ENCODE measurements at places on chromosomes 2 and 18.
A peak's percentile ranks its signal among the peaks of the same experiment; 100 is the strongest.

- DNase-seq, result no peak
Measured at GRCh38 chr2:190618030-190618429, 30.9 kb upstream of the NAB1 start.

DNA sequence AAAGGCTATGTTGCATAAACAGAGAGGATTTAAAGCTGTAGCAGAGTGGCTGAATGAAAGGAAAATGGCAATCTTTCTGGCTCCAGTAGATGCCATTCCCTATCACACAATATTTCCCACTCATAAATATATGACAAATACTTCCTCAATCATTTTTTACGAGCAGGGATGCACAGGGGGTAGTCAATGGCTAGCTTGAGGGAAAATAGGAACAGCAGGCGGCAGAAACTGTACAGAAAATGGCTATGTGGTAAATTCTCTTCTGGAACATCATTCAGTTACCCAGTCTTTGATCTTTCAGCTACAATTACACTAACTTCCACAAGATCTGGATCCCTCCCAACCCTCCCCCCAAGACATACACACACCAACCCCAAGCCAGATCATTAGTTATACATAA is 127.2 kb downstream of the OLA1 start:
- no peak for DNase-seq

DNA sequence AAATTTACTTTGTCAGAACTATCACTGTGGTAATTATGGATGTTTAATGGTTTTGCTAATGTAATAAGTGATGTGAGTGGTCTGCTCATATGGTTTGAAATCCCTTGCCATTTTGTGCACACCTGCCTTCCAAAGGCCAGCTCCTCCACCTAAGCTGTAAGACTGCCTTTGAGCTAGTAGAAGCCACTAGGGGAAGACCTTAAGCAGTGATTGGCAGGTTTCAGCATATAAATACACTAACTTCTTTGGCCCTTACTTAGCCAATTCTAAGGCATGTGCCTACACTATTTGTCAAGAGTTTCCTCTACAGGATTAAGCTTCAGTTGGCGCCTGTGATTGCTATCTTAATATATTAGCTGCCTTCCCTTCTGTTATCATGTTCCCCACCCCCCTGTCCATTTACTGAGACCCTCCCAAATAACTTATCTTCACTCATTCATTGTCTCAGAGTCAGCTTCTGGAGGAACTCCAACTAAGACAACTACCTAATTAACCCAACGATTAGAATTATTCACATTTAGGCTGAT is 141.1 kb downstream of the MBD5 start:
- DNase-seq, result no peak

DNA sequence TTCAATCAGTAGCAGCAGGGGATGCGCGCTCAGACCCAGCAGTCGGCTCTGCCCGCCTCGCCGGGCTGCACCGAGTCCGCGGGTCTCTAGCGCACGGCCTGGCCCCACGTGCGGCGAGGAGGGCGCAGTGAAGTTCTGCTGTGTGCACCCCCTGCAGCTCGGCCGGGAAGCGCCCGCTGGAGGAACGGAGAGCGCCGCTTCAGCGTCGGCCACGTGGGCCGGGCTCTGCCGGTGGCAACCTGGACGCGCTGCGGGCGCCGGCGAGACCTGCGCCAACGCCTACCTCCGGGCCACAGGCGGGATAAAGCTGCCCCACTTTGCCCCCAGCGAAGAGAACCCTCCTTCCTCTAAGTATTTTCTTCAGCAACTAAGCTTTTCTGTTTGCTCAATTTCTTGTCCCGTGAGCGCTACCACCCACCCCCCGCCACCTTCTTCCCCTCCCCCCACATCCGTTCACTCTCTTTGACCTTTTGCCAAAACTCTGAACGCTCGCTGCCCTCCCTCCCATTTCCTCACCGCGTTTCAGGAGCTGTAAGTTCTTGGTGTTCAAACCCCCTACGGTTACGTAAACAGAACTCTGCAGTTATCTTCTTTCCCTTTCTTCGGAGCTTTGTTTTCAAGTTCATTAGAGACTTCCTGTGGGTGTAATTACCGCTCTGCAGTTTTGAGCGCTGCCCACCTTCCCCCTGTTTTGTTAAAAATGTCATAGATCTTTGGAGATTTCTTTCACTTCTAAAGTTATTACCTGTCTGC is 42.6 kb upstream of the EDAR start:
- peak; percentile 88 for DNase-seq

- DNase-seq, result no peak
Measured at GRCh38 chr18:34342960-34343359, 118.2 kb upstream of the NOL4 start.

- DNase-seq, result no peak
Measured at GRCh38 chr2:69369802-69370201, 17.2 kb downstream of the GFPT1 start.

- no peak for DNase-seq
Measured at GRCh38 chr18:78666666-78667335, 312.8 kb upstream of the SALL3 start.

DNA sequence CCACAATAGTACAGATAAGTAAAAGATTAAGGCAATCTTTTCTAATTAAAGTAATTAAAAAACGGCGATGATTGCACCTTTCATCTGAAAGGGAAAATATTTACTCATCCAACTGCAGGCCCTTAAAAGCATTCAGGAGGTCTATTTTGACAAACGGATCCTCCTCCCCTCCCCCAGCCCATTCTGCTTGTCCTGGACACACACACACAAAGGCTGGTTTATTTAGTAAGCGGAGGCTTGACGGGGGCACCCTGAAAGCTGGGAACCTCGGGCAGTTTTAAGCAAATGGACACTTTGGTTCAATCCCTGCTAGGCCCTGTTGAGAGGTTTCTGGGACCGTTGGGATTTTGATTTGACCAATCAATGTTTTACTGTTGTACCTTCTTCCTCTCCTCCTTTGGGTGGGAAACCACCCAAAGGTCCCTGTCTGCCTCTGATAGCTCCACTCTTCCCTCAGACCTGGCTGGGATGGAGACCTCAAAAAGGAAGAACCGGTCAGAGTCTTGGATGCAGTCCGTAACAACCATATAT is 135.8 kb upstream of the HAAO start:
- DNase-seq, result no peak

GRCh38 chr2:62740221-62740620 is 34.7 kb downstream of the EHBP1 start:
- no peak for DNase-seq

- DNase-seq, result peak; percentile 67
Measured at GRCh38 chr2:143261986-143262385, 132.8 kb downstream of the ARHGAP15 start.

DNA sequence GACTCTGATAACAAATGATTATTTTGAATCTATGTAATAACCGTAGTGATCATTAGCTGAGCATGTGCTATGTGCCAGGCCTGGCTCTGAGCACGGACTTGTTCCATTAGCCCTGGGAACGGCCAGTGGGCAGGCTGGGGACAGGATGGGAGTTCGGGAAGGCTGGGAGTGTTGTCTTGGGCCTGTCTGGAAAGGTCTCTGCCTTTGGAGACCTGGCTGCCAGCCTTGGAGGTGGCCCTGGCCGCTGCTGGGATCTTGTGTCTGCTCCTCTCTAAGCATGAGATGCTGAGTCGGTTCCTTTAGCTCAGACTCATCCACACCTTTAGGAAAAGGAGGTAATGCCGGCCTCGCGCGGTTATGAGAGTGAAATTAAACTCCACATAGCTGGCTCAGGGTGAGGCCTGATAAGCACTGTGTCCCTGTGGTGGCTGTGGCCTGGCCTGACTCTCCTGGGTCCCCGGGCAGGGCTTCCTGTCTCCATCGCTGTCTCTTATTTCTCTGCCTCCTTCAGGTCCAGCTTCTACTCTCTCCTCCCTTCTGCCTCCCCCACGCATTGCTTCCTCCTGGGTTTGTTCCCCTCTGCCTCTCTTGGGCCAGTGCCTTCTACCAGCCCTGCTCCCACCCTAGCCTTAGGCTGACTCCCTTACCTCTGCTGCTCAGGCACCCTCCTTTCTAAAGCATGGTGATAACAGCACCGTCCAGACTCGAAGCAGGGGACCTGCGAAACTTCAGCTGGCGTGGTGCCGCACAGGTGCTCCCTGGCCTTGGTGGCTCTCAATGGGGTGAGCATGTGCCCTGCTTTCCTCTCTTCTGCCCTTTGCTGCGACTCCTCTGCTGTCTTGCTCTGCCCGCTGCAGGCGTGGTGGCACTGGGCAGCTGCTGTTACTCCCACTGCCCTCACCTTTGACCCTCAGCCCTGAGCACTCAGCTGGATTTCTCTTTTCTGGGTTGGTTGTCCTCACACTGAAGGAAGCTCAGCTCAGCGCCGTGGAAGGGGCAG is 41.8 kb downstream of the NCK2 start:
- DNase-seq, result peak; percentile 32

GRCh38 chr2:181648478-181649155 is 8.3 kb downstream of the CERKL start:
- no peak for DNase-seq

GRCh38 chr18:77905011-77905410 is 655.4 kb downstream of the GALR1 start:
- DNase-seq, result no peak

DNA sequence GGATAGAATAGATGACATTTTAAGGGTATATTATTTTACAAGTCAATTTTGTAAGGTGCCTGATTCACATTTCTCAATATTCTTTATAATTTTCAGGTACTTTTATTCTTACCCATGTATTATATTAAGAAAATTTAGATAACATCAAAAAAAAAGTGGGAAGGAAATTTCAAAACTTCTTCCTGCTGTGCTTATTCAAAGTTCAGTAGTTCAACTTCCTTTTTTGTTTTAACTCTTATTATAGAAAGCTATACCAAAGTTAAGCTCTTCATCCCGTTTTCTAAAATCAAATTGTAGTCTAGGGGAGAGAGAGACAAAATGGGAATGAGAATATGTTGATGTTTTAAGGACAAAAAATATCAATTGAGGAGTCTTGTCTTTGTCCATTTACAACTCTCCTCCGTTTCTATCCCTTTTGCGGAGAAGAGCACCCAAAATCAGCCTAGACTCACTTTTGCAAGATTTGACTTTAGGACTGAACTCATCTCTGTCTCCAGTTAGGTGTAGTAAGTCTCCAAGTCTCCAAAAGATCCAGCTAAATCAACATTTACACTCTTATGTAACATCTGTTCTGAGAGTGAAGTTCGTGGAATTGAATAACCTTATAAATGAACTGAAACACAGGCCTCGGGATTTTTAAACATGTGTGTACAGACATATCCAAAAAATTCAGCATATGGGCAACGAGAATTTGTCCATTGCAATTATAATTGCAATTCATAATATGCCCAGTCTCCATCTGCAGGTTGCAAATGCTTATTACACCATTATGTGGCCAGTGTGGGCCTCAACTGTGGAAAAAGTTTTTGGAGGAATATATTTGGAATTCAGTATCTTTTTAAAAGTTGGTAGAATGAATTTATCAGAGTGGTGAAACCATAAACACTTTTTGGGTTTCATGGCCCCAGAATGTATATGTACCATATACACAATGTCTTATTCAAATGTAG is 23.9 kb downstream of the FAM124B start:
- DNase-seq, result no peak

DNA sequence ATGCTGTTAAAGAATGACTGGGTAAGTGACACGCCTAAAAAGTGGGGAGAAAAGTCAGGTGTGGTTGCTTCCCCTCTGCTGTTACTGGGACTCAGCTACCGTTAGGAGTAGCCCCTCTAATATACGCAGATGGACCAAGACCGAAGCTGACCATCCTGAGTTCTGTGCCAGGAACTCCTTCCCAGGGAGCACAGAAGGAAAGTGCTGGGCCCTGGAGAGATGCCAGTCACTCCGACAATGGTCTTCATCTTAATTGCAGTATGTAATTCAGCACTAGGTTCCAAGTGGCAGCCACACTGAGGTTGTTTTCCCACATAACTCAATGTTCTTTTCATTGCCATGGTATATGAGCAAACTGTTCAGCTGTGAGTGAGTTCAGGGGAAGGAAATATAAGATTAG is 19.6 kb upstream of the TMEM200C start:
- DNase-seq, result no peak

DNA sequence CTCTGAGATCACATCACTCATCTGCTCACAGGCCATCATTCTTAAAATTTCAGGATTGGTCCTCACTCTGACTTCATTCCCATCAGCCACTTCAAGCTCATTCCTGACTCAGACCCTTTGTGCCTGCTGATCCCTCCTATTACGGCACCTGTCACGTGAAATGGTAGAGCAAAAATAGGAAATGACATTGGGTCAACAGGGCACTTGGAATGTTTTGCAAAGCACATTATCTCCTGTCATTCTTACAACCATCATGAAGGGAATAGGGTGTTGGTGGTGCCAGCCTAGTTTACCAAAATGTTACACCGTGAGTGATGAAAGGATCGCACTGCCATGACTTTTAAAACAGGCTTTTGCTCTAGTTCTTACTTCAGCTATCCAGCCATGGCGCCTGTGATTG is 61.1 kb downstream of the EIF5B start:
- no peak for DNase-seq

DNA sequence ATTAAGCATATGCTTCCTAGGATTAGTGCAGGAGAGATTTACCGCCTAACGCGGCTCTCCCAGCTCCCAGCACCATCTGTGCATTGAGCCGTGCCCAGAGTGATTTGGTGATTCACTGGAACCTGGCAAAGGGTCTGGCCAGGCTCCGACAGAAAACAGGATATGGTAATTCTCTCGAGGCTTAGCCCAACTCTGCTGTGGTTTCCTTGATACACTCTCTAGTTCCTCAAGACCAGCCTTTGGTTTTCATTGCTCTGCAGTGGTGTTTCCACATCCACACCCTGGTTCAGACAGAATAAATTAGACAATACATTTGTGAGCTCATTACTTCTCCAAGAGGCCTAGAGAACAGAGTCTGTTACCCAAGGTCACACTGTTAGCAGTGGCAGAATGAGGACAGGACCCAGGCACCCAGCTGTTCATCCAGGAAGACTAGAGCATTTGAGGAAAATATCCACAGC is 23.0 kb upstream of the SMAD2 start:
- peak; percentile 57 for DNase-seq

- no peak for DNase-seq
Measured at GRCh38 chr2:237198164-237198855, 112.6 kb downstream of the COPS8 start.

GRCh38 chr2:54956111-54956627 is 94.1 kb downstream of the RTN4 start:
- no peak for DNase-seq

DNA sequence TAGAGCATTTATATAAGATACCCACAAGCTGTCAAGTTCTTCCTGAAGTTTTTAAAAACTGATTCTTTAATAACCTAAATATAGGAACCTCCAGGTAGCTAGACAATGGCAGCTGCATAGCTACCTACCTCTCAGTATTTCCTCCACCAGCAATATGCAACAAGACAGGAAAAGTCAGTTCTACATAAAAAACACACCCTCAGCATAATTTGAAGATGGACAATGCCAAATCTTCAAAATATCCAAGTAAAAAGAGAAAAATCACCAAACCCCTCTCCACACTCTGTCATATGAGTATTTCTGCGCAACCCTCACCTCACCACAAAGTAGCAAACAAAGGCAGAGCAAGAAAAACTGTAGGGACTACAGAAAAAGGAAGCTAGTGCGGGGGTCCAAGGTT is 51.4 kb downstream of the GTF3C3 start:
- no peak for DNase-seq

- DNase-seq, result no peak
Measured at GRCh38 chr2:101380376-101380775, 6.9 kb downstream of the CREG2 start.
